ENCODE measurements at places on chromosomes 4 and X. TPM values are rescaled to one million over a fixed set of nuclear protein-coding genes. Genes with fewer than 3 reads are reported as not detected.

- no peak for DNase-seq
Measured at GRCh38 chrX:119482041-119482440, 13.8 kb downstream of the SLC25A5 start.

FRMD7 gene
- total RNA-seq: not detected

GRCh38 chrX:8815460-8816065, 14.4 kb upstream of the FAM9A start:
- DNase-seq: no peak

DNA sequence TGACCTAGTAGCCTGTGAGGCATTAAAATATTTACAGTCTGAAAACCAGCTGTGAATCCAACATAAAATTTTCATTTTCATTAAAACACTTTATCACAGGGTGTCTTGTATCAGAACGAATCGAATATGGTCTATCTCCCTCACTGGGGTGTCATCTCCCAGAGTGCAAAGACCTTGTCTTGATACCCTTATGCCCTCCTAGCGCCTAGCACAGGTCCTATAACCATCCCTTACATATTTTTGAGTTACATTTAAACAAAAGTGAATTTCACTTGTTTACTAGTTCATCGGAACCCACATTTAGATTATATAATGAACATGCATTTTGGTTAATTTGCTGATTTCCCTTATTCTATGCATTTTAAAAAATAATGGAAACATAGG, 14.0 kb downstream of the DIPK2B start:
- DNase-seq: no peak

DNA sequence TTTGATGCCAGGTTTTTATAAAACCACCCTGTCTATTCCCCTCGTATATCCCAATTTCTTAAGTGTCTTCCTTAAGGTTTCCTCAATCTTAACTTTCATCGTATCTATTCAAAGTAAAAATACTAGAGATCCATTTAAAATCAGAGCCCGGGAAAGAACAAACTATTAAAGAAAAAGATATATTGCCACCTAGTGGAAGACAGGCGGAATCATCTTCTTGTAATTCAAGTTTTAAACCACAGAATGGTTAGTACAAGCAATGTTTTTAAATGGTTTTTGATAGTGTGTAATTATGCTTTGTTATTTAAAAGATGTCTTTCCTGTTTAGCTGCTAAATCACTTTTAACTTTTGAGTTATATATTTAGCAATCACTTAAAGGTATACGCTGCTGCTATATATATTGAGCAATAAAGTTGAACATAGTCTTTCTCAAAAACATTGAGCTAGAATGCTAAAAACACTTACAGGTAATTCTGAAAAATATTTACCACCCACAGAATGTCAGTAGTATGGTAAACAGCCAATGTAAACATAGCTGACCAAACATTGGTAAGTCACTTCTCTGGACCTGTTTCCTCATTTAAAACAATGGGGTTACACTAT, 18.2 kb downstream of the PRDM8 start:
- no peak for DNase-seq

DNA sequence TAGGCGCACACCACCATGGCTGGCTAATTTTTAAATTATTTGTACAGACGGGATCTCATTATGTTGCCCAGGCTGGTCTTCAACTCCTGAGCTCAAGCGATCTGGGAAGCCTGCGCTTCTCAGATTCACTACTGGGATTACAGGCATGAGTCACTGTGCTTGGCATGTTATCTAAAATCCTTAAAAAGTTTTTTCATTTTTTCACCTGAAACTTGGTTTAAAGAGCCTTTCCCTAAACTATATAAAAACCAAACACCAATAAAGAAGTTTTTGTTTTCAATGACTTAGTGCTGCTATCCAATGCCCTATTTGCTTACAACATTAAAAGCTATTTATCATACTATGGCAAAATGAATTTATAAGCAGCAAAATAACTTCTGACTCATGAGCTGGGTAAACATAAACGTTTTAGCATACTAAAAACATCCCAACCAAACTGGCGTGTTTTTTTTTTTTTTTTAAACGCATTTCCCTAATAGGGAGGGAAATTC, 127.8 kb downstream of the UBE2K start:
- no peak for DNase-seq

Data from mucosa of descending colon (tissue), 3 donors.